Stimulated activated CD4-positive, alpha-beta T cell treated with anti-CD3 and anti-CD28 coated beads, Interleukin-1b, Interleukin-23, amount 100 ng/mL, for 1 hour (primary cell): ENCODE measurements at places on chromosomes 7 and 10.

- DNase-seq: no peak
Observed at GRCh38 chr10:95865814-95866466, 41.8 kb upstream of the CC2D2B start.

DNA sequence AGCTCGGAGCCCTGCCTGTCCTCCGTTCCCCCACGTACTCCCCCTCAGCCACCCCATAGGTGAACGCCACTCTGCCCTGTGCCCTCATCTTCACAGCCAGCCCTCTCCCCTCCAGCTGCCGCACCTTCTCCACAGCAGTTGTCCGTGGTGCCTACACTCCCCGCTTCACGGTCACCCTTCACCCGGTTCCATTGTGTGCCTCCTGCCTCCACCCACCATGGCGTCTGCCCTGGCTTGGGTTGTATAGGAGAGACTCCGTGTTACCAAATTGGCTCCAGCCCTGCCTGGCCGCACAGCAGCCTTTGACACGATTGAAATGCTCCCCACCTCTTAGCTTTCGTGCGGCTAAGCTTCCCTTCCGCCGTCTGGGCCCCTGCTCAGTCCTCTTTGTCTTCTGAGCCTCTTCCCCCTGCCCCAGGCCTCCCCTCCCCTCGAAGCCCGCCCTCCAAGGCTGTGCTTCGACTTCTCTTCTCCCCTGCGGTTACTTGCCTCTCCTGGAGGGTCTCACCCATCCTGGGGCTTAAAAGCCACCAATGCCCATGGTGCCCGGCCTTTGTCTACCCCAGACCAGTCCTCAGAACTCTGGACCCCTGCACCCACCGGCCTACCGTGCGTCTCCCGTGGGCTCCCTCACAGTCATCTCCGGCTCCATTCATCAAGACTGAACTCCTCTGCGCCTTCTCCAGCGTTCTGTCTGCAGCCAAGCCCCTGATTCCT lies 18.5 kb upstream of the NODAL start:
- no peak for DNase-seq

- no peak for DNase-seq
Observed at GRCh38 chr7:31129067-31129466, 77.0 kb downstream of the ADCYAP1R1 start.

DNA sequence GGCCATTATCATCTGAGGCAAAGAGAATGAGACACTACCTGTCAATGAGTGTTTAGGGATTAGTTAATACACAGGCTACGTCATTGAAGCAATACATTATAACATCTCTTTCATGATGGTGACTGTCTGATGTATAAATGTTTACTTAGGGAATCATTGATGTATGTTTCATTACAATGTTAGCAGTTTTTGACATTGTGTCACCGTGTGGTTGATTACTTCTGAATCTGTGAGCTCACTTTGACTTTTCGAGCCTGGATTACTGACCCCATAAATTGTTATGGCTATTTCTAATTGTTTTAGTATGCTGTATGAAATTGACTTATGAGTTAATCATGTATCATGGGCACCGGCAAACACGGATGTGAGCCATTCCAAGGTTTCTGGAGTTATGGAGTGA lies 494.0 kb downstream of the MAGI2 start:
- no peak for DNase-seq

DNA sequence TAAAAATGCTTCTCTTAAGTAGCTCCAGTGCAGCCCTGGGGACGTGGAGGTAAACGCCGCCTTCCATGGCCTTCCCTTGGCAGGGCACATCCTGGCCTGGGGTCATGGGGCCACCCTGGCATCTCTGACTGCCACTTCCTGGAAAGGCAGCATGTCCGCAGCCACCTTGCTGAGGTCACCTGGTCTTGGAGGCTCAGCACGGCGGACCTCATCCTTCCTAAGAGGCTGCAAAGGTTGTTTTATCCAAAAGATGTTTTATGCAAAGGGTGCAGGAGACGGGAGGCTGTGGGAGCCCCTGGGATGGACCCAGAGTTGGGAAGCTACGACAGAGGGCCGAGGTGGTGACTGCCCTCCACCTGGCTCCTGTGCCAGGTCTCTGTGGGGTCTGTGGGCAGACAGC lies 106.0 kb downstream of the TCERG1L start:
- no peak for DNase-seq

DNA sequence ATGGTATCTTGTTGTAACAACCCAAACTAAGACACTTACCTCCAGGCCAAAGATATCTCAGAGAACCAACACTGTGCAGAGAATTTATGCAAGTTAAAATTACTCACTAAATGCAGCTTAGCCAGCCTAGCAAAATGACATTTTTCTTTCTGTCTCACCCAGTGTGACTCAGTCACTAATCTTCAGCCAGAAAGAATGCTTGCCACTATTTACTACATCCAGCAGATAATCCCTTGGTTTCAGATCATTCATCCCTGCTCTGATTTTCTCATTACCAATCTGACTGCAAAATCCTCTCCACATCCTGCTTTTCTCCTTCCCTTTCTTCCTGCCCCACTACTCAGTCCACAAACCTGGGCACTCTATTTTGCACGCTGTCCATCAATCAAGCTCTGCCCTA lies 93.5 kb upstream of the NEBL start:
- DNase-seq: no peak

GRCh38 chr10:118543714-118544400 lies 51.6 kb downstream of the PRLHR start:
- DNase-seq: no peak

DNA sequence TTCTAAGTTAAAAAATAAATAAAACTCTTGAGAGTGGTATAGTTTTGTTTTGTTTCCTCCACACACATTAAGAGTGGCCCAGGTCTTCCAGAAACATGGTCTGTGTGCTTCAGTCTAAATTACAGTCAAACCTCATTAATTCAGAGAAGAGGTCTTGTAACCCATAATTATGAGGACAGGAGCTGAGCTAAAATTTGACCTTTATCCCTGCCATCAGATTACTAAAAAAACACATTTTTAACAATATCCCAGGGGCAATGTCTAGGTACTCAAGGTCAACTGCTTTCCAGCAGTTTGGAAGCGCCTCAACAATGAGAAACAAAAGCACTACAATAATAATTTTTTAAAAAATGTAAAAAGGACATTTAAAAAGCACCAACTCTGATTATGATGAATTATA lies 184.1 kb upstream of the PFKP start:
- DNase-seq: no peak

GRCh38 chr7:2048531-2048930 lies 184.2 kb downstream of the MAD1L1 start:
- no peak for DNase-seq

- no peak for DNase-seq
Observed at GRCh38 chr10:121596689-121597503, 1.3 kb downstream of the FGFR2 start.

- DNase-seq: no peak
Observed at GRCh38 chr10:71629131-71629530, 90.4 kb downstream of the C10orf105 start.

DNA sequence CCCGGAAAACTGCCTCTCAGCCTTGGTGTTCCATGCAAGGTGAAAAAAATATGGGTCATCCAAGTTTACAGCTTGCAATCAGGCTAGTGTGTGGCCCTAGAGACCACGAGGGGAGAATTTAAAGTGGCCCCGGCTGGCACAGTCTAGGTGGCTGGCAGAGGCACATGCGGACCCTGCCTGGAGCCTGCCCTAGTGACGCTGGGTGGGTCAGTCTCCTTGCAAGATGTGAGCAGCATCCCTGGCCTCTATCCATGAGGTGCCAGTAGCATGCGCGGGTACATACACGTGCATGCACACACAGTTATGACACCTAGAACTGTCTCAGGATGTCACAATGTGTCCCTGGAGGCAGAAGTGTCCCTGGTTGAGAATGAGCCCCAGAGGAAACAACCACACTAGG lies 22.4 kb upstream of the ZNF716 start:
- DNase-seq: no peak

DNA sequence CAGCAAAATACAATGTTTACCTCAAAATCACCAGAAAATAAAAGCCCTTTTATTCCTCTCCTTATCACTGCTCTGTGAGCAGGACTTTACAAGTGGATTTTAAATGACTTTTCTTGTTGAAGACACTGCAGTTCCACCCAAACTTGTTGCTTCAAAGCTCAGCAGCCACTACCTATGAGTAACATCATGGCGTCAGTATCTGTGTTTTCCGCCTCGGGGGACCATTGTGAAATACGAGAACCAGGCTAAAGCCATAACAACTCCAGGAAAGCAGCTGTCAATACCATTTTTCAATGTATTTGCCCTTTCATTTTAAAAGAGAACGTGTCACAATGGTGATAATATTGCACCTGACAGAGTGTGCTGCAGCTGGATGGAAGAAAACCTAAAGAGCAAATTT lies 284.0 kb upstream of the RNF32 start:
- DNase-seq: no peak
